AG08396 (cell line): ENCODE measurements at places on chromosomes 2 and 18.
A peak's percentile ranks its signal among the peaks of the same experiment; 100 is the strongest.

- DNase-seq: peak; percentile 83
These were observed 928 bp upstream of the FOSL2 start for GRCh38 chr2:28391564-28392296.

- DNase-seq: no peak
These were observed 380.6 kb downstream of the SOX11 start for GRCh38 chr2:6072768-6073167.

DNA sequence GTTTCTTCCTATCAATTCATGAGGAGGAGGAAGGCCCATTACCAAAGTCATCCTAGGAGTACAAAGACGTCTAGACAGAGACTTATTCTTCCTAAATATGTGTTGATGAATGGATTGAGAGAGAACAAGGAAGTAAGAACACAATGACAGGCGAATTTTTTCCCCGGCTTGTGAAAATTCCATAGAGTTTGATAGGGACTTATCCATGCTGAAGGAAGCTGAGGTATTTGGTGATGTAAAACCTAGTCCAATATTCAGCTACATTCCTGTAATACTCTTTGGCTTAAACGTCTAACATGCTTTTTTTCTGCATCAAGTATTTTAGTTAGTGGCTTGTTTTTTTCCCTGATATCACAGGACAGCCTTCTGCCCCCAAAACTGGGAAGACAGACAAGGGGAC lies 121.9 kb upstream of the MYT1L start:
- DNase-seq: no peak

DNA sequence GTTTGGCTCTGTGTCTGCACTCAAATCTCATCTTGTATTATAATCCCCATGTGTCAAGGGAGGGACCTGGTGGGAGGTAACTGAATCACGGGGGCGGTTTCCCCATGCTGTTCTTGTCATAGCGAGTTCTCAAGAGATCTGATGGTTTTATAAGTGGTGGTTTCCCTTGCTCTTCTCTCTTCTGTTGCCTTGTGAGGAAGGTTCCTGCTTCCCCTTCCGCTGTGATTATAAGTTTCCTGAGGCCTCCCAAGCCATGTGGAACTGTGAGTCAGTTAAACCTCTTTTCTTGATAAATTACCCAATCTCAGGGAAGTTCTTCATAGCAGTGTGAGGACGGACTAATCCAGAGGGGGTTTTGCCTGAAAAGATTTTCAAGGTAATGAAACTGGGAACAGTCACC lies 245.4 kb downstream of the GALR1 start:
- DNase-seq: no peak

DNA sequence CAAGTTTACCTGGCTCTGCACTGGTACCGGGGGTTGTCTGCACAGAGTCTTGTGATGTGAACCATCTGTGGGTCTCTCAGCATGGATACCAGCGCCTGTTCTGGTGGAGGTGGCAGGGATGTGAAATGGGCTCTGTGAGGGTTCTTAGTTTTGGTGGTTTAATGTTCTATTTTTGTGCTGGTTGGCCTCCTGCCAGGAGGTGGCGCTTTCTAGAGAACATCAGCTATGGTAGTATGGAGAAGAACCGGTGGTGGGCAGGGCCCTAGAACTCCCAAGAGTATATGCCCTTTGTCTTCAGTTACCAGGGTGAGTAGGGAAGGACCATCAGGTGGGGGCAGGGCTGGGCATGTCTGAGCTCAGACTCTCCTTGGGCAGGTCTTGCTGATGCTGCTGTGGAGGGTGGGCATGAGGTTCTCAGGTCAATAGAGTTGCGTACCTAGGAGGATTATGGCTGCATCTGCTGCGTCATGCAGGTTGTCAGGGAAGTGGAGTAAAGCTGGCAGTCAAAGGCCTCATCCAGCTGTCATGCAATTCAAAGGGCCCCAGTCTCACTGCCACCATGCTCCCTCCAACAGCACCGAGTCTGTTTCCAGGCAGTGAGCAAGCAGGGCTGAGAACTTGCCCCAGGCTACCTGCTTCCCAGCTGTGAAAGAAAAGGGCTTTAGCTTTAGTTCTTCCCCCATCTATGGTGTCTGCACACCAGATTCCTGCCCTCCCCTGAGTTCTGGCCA lies 278.0 kb downstream of the METTL4 start:
- no peak for DNase-seq
